Karpas-422 (cell line): ENCODE measurements at places on chromosomes 11 and 22. TPM values are rescaled to one million over a fixed set of nuclear protein-coding genes. Genes with fewer than 3 reads are reported as not detected.
A peak's percentile ranks its signal among the peaks of the same experiment; 100 is the strongest.

The POU2AF2 gene
- not detected in 2 replicates for total RNA-seq

DNA sequence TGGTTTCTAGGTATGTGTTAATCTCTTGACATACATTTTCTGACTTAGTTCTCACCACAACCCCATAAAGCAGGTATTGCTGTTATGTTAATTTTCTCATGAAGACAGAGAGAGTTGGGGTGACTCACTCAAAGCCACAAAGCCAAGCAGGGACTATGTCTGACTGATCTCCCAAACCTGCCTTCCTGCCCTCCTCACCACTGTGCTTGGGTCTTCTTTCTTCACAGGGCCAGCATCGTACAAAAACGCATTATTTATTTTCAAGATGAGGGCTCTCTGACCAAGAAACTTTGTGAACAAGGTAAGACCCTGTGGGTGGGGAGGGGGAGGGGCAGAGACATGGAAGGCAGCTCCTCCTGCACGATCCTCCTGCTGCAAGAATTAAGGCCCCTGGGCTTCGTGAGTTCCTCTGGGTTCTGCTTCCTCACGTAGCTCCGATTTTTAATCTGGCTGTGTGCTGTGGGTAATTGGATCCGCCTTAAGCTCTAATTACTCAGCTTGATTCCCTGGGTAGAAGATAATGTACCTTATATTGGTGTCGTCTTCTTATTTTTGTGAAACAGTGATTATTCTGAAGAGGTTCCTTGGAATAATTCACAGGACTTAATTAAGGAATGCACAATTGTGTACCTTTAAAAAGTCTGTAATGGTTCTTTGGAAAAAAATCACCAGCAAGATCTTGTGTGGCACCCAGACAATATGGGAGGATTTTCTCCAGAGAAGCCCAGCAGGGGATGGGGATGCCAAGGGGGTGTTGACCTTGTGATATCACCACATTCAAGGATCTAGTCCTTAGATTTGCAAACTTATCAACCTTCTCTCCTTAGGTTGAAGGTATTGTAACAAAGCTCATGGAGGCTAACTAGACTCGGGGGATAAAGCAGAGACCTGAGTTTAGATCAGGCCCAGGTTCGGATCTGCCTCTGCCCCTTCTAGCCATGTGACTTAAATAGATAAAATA, 112.9 kb downstream of the SPON1 start:
- no peaks in the 10 kb centered on the region for H3K27me3 ChIP-seq
- H3K4me3 ChIP-seq: no peak overlapping the region
- DNase-seq: no peak

DNA sequence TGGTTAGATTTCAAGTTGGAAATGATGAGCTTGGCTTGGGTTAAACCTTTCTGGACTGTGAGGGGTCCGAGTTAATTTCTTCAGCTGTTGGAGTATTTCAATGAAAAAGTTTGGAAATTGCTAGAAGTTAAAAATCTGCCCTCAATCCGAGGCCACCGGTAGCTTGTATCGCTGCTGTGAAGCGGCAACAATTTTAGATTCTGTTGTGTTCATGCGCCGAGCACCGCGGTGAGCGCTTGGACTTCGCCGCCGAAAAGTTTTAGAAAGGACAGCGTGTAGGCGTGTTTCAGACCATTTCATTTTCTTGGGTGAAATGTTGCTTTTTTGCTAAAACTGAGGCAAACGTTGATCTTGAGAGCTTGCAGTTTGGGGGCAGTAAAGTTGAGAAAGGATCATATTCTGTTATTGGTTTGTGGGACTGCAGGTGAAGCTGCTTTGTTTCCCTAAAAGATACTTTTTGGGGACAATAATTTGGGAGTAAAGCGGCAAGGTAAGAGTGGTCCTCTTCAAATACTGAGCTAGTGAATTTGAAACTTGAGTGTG, 928 bp downstream of the FBXO7 start:
- H3K27ac ChIP-seq: peak overlapping the region; percentile 77
- H3K36me3 ChIP-seq: peaks cover 3% of the 10 kb centered on the region; the same call in 1 of the 2 replicates
- peak overlapping the region; percentile 97 for H3K4me3 ChIP-seq
- no peaks in the 10 kb centered on the region for H3K27me3 ChIP-seq

DNA sequence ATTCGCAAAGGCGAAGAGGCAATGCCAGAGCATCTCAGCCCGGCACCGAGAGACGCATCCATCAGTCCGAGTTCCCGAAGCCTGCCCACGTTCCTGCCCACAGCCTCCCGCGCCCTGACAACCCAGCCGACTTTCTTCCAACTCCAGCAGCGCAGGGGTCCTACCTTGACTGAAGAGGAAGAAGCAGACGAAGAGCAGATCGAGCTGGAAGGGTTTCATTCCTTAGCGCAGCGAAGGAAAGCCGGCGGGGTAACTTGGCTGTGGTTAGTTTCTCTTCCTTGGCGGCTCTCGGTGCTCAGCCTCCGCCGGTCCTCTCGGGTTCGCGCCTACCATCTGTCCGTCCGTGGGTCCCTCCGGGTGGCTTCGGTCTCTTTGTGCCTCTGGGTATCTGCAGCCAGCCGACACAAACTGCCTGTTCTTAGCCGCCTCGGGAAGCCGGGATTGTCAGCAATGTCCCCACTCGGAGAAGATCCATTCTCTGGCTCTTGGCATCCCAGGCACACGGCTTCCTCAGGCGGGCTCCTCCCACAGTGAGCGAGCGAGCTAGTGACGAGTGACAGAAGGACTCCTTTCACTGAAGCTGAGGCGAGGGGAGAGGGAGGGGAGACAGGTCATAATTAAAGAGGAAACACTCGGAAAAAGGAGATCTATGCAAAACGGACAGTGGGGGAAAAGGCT, at the start of gene KIRREL3:
TSS of gene KIRREL3 (minus strand) at position 480 of the 678 bp plus-strand sequence.
- no peaks in the 10 kb centered on the region for H3K27me3 ChIP-seq
- H3K4me1 ChIP-seq: peaks cover 5% of the 10 kb centered on the region; the same call in 1 of the 2 replicates
- no peak for DNase-seq
- no peak within 1 kb of the TSS for H3K4me3 ChIP-seq

- no peaks in the 10 kb centered on the region for H3K4me1 ChIP-seq
- no peaks in the 10 kb centered on the region for H3K27me3 ChIP-seq
- no peak overlapping the region for H3K4me3 ChIP-seq
- no peaks in the 10 kb centered on the region for H3K36me3 ChIP-seq
- no peak overlapping the region for H3K27ac ChIP-seq
- no peak for DNase-seq
Measured at GRCh38 chr22:32572741-32573500, 98.3 kb downstream of the FBXO7 start.

DNA sequence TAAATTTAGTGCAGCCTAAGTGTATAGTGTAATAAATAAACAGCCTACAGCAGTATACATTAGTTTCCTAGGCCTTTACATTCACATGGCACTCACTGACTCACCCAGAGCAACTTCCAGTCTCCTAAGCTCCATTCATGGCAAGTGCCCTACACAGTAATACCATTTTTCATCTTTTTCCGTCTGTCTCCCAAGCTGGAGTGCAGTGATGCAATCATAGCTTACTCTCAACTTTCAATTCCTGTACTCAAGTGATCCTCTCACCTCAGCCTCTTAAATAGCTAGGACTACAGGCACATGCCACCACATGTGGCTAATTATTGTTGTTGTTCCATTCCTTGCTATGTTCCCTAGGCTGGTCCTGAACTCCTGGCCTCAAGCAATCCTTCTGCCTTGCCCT, 54.4 kb downstream of the FCHSD2 start:
- H3K27ac ChIP-seq: no peak overlapping the region
- peaks cover 48% of the 10 kb centered on the region for H3K36me3 ChIP-seq
- no peaks in the 10 kb centered on the region for H3K4me1 ChIP-seq
- H3K27me3 ChIP-seq: no peaks in the 10 kb centered on the region
- no peak overlapping the region for H3K4me3 ChIP-seq
- no peak for DNase-seq
